Hepatocyte (in vitro differentiated cells): ENCODE measurements at places on chromosomes 16 and 17. TPM values are rescaled to one million over a fixed set of nuclear protein-coding genes. Genes with fewer than 3 reads are reported as not detected.

The LHX1 gene
- not detected in 2 replicates for total RNA-seq

The OR2C1 gene
- total RNA-seq = not detected in 2 replicates

The RHBDL1 gene
- 2.3 and 3.4 TPM in 2 replicates for total RNA-seq

The P2RX1 gene
- total RNA-seq = 0.20 and 0.50 TPM in 2 replicates

The TOP2A gene
- 36.9 and 37.4 TPM in 2 replicates for total RNA-seq

The SAMD14 gene
- 2.4 and 3.1 TPM in 2 replicates for total RNA-seq

The TBC1D3E gene
- total RNA-seq = not detected in 2 replicates

The CALB2 gene
- total RNA-seq = 1.8 and 2.3 TPM in 2 replicates

The PRRT2 gene
- 7.0 and 8.0 TPM in 2 replicates for total RNA-seq

The DOC2B gene
- 1.4 and 1.6 TPM in 2 replicates for total RNA-seq

The GNGT2 gene
- 0.96 TPM in 1 of 2 replicates, not detected in the other for total RNA-seq

The HOXB3 gene
- 1.8 and 5.9 TPM in 2 replicates for total RNA-seq

The CACNG3 gene
- not detected in 2 replicates for total RNA-seq

The SPDYE4 gene
- total RNA-seq = not detected in 2 replicates

The C17orf113 gene
- 1.1 and 1.9 TPM in 2 replicates for total RNA-seq

The CRHR1 gene
- not detected in 2 replicates for total RNA-seq

The RTN4RL1 gene
- total RNA-seq = 0.48 and 1.4 TPM in 2 replicates

The MYO15A gene
- total RNA-seq = 1.2 and 2.4 TPM in 2 replicates
